ENCODE measurements at places on chromosomes 5 and 9.
A peak's percentile ranks its signal among the peaks of the same experiment; 100 is the strongest.

DNA sequence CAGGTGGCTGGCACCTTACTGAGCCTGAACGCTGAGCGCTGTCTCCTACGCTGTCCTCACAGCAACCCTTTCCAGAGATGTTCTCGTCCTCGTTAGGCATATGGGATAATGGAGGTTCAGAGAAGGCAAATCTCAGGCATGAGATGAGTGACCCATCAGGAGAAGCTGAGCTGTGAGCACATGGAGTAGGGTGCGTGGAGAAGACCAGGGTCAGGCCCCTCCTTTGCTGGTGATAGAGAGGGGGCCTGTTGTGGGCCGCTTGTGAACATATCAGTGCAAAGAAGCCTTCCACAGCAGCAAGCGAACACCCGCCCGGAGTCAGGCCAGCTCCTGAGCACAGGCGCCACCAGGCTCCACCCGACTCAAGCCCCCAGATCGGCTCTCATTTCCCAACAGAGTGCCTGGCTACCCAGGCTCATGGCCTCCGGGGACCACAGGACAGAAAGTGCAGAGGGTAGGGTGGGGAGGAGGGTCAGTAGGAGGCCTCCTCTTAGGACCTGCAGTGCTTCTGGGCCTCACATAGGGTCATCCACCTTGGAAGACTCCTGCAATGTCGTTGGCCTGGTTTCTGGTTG is 15.0 kb upstream of the TIFAB start:
- DNase-seq, result no peak

DNA sequence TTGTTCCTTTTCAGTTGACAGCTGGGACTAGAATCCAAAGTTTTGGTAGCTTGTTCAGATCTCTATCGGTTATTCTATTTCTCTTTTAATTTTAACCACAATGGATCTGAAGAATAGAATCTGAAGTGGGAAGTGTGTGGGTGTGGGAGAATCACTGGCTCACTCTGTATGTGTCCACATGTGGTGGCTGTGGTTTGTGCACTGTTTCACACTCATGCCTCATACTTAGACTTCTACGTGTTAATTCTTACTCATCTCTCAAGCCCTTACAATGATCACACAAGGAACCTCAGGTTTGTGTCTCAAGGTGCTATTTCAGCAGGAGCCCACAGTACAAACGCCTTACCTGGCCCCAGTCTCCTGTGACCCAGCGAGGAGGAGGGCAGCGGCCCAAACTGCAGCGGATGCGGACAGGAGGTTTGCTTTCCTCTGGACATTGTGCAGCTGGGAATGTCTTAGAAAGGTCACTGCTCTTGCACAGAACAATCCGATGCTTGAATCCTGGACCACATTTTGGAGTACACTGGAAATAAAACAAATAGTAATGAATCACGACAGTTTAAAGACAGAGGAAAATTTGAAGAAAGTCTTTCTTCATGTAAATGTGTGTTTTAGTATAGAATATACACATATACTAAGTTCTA is 309.1 kb downstream of the ADAMTS6 start:
- peak; percentile 2 for DNase-seq

GRCh38 chr5:143865426-143866025 is 53.6 kb downstream of the HMHB1 start:
- DNase-seq, result no peak

GRCh38 chr5:157253547-157253946 is 12.4 kb upstream of the CYFIP2 start:
- peak; percentile 58 for DNase-seq

DNA sequence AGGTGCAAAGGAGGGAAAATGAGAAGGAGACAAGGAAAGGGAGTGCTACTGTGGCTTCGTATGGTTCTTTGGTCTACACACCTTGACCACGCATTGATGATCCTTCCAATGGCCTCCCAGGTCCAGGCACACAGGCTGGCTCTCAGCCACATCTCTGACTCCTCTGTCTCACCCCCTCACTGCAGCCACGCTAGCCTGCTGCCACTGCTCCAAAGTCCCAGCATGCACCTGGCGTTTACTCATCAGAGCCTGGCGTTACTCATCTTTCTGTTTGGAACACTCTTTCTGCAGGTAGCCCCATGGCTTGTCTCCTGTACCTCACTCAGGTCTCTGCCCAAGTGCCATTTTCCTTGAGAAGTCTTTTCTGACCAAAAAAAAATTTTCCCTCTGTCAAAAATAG is 195.5 kb downstream of the SNCAIP start:
- no peak for DNase-seq

GRCh38 chr9:127407492-127407843 is 10.5 kb downstream of the SLC2A8 start:
- no peak for DNase-seq

DNA sequence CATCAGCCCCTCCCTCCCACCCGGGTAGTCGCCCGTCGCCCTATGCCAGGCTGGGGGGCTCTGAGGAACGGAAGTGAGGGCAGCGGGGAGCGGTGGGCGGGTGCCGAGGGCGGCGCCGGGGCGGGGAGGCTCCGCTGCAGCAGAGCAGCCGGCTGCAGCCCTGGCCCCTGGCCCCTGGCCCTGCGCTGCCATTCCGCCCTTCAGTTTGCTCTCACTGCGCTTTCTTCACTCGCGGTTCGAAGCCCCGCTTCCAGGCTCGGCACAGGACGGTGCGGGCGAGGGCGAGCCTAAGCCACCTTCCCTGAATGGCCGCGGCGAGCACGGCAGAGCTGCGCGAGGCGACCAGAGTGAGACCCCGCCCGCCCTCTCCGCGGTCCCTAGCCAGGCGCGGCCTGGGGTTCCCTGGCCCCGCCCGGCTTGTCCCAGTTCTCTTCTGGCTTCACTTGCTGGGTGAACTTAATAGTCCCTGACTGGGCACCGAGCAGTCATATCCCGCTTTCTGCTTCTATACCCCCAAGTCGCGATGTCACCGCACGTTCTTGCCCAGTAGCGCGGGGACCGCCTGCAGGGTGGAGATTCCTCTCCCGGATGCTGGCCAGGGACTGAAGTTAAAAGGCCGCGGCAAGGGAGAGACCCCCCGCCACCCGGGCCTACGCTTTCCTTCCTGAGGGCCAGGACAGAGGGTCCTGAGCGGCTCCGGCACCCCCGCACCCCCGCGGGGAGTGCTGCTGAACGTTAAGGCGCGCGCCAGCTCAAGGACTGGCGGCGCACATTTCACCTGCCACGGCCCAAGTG is 623 bp upstream of the TRIM36 start:
- no peak for DNase-seq

GRCh38 chr5:138574744-138575193 is 432 bp downstream of the HSPA9 start:
- no peak for DNase-seq

GRCh38 chr5:90747175-90747574 is 188.6 kb downstream of the ADGRV1 start:
- no peak for DNase-seq

DNA sequence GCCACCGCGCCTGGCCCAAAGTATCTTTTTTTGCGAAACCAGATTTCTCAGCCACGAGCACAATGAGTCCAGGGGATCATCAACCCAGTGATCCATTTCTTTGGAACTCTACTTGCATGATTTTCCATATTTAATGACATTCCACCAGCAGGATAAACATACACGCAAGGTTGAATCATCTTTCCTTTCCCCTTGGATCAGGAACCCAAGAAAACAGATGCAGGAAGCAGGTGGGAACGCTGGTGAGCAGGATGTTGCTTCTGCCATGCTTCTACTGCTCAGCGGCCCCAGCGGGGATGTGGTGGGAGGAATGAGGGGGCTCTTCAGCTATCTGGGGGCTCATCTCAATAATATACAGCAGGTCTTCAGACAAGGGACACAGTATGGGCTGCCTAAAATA is 118.2 kb downstream of the SEC61B start:
- no peak for DNase-seq

DNA sequence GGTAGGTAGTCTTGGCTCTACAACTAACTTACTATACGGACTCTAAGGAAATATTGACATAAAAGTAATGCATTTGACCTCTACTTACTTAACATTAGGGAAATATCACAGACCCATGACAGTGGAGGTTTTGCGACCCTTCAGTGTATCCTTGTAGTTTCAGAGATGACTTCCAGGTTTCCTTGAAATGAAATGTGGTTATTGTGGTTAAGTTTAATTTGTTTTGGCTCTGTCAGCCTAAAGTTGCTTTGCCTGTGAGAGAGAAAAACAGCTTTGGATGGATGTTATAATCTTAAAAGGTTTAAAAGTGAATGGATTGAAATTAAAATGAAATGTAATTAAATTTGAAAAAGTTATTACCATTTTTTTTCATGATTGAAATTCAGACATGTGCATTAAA is 42.9 kb downstream of the LRRTM2 start:
- peak; percentile 35 for DNase-seq

DNA sequence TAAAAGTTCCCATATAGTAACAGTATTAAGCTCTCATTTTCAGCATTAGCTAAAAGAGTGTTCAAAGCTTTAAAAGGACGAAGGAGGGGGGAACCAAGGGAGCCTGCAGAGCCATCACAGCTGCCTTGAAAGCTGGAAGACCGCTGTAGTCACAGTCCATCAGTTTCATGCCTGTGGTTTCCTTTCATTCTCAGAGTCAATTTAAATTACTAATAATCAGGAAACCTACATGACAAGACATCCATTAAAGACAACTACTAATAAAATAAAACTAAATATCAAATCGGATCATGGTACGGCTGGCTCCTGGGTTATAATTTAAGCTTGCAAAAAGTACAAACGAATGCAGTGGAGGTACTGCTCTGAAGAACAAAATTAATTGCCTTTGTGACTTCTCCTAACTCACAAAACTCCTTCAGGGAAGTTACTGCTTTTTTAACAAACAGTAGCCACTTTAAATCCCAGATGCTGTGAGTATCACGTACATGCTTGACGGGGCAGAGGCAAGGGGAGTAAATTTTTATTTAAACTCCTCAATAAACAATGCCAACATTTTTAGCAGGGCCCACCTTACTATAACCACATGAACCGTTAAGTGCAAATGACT is 213.5 kb downstream of the DENND1A start:
- no peak for DNase-seq

DNA sequence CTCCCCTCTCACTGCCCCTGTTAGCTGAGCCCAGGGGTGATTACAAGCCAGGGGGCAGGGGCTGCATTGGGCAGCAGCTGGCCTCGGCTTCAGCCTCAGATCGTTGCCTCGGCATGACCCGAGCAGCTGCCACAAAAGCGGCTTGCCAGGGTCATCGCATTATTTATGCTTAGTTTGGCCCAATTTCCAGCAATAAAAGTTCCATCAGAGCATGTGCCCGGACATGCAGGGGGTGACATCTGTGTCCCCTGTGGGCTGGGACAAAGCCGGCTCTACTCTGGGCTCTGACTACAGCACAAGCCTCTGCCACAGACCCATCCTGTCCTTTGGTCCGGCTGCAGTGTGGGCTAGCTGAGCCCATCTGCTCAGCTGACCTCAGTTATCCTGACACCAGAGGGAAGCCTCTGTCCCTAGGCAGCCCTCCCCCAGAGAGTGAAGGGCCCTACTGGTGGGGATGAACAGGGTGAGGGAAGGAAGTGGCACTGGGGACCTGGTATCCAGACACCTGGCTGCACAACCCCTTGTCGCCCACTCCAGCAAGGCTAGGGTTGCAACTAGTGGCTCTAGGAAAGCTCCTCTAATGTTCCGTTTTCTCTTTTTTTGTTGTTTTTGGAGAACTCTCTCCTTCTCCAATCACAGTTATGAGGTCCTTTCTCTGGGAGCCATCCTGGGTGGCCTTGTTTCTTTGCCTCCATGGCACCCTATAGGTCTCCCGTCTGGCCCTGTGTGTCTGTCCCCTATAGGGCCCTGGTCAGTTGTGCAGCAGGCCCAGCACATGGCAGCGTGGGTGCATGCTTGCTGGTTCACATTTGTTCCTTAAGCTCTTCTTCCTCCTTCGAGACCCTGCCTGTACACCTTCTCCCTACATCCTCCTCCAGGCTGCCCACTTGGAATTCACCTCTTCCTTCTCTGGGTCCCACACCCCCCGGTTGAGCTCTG is 13.3 kb upstream of the GADD45G start:
- DNase-seq, result no peak

DNA sequence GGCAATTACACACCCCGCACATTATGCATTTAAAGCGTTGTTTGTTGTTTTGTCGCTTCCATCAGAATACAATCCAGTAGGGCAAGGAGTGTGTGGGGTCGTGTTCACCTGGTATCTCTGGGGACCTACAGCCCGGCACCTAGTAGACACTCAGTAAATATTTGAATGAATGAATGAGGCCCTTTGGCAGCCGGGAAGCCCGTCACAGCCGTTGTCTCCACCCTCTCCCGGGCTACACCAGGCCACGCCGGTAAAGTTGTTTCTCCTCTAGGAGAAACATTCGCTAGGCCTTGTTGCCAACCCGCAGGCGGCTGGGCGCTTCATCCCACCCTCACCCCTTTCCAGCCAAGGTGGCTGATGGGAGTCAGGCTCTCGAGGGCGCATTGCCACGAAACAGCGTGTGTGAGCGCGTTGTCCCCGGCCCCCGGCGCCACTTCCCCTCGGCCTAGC is 876 bp upstream of the JAK2 start:
- DNase-seq, result no peak

DNA sequence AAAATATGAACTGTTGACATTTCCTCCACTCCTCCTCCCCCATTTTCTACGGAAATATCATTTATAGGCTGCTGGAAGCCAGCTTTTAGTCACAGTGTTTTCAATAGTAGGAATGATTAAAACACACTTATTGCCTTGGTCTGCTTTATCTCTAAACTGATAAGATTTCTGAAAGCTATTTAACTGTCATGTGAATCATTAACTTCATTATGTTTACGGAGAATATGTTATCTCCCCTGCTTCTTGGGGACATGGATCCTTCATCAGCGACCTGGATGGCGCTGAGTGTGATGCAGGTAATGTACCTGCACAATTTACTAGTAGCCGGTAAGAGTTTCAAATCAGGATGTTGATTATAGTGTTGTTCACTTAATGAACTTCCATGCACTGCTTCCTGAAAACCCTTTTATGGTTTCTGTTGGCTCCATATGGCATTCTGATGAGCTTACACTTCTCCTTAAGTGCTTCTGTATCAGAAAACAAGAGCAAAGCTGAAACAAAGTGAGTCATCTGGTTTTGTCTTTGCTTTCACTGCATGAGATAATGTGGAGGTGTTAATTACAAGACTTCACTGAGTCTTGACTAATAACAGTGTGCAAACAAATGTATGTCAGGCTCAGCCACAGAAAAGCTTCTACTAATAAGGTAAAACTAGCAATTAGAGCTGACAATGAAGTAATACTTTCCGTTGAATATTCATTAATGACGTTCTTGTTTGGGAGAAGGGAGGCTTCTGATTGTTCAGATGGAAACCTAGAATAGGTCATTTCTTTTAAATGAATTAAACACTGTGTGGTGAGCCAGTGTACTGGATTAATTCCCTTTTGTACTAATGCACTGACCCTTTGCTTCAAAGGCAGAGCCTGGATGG is 162.4 kb upstream of the ZNF608 start:
- peak; percentile 25 for DNase-seq

GRCh38 chr5:111223787-111224560 is at the start of gene CAMK4:
TSS of gene CAMK4 (plus strand) at chr5:111224384. CDS start at chr5:111224484, 100 bp downstream.
- peak; percentile 40 for DNase-seq

- DNase-seq, result no peak
These were observed 52.8 kb downstream of the GRIA1 start for GRCh38 chr5:153543288-153543687.

- no peak for DNase-seq
These were observed 13.5 kb downstream of the CFAP77 start for GRCh38 chr9:132423503-132423902.

GRCh38 chr5:6582507-6583048 is 50.3 kb downstream of the NSUN2 start:
- no peak for DNase-seq

All from NB4 (cell line).